ENCODE measurements at places on chromosomes 7 and 10.

DNA sequence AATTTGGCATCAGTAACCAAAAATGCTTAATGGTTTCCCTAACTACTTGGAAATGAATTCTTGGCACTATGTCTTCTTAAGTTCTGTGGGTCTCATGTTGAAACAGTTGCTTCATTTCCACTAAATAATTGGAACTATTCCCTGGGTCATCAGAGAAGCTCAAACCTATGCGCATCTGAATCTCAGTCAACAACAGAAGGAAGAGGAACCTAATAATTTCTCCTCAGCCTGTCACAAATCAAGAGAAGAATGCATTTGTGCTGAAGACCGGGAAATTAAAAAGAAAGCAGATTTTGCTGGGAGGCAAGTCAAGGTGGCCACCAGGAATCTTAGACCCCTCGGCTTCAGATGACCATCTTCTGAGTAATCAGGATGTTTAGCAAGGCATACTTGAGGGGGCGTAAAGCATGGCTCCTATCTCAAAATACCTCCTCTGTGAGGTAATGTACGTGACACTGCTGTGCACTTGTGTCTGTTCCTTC, 41.4 kb downstream of the TOMM7 start:
- DNase-seq, result no peak

DNA sequence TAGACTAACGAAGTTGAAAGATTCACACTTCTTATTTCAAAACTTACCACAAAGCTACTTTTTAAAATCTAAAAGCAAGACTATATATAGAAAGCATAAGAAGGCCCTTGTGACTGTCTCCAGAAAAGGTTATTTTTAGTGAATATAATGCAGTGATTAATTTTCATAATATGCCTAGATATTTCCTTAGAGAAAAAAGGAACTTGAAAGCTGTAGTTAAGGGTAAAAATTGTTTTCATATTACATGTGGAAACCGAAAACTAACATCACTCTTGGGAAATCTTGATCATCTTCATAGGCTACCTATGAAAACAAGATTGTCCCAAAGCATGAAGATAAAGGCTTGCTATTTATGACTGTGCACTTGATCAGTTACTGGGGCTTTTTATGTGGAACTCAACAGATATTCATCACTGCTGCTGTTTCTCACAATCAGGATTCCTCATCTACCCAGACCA, 223.2 kb downstream of the SH2D4B start:
- no peak for DNase-seq

DNA sequence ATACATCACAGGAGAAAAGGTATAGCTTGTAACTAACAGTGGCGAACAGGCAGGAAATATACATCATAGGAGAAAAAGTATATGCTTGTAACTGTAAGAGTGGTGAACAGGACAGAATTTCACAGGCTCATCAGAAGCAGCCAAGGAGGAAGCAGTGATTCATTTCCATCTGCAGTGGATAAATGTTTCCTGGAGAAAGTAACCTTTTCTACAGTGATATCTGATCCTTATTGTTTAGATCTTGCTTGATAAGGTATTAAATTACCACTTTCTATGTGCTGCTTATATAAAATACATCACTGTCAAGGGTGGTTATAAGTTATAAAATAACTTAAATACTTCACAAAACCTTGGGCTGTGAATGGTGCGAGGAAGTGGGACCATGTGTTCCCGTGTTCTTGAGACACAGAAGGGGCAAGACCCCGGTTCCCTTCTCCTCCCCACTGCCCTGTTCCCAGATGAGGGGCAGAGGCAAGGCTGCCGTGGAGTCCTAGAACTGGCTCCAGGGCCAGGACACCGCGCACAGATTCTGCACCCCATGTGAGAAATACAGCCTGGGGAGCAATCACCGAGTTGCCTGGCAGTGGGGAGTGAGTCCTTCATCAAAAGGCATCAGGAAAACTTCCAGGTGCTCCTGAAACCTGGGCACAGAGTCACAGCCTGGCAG, 135.2 kb downstream of the DIP2C start:
- DNase-seq, result no peak

DNA sequence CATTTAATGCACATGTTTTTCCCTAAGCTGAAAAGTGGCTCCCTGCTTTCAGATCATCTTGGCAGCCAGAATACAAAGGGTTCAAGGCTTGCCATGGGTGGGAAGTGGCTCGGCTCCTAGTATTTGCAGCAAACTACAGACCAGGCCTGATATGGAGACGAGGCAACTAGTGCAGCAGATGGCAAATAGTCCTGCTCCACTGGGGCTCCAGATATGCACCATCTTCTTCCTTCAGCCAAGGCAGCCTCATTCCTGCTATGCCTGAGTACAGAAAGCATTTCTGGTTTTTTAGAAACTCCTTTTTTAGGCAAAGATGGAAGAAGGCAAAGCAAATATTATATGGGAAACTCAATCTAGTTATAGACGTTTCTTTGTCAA, 23.9 kb downstream of the LRRC4 start:
- DNase-seq, result no peak

DNA sequence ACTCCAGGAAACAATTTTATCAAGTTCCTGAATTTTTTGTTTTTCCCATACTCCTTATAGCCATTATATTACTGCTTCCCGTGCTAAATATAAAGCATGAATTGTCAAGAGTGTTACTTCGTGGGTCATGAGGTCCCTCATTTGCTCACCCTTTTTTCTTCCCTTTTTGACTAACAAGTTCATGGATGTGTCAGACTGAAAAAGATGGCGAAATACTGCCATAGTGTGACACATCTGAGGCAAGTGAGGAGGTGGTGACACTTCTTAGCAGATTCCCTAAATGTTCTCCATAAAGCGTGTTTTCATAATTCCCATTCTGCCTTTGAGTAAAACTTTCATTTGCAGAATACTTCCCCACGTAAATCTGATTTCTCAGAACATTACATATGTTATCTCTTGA, 269.6 kb upstream of the FZD1 start:
- no peak for DNase-seq

GRCh38 chr7:43954524-43955228, 28.4 kb downstream of the UBE2D4 start:
- DNase-seq, result peak; percentile 43

DNA sequence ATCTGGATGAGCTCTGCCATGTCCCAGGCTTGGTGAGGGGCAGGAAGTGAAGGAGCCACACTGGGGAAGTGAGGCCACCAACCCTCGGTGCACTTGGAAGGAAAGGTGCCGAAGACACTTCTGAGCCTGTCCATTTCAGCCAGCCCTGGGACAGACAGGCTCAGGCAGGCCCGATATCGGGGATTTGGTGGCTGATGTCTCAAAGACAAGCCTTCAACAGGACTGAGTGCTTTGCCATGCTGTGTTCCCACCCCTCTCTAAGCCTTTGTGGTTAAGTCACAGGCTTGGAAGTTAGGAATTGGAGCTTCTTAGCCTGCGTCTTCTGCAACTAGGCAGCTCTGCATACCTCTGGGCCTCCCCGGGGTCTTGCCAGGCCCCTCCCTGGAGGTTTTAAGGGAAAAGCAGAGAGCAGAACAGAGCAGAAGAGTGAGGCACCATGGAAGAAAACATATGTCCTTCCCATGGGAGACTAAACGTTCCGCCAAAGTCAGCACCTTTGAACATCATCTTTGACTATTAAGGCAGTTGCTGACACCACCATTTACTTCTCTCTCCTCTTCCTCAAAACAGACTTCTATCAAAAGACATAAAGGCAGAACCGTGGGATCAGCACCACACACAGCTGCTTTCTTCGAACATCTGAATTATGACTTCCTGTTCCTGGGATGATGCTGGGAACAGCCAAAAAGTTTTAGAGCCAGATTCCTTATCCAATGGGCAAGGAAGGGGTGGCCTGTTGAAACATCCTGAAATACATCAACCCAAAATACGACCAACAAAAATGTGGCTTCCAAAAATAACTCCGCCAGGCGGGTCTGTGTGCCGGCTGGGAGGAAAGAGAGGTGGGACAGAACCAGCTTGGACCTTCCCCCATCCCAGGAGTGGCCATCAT, 71.8 kb downstream of the AFAP1L2 start:
- no peak for DNase-seq
